ENCODE measurements at places on chromosomes 6 and 20. TPM values are rescaled to one million over a fixed set of nuclear protein-coding genes. Genes with fewer than 3 reads are reported as not detected.

ACTL10 gene
- 2.8 TPM for total RNA-seq

DNA sequence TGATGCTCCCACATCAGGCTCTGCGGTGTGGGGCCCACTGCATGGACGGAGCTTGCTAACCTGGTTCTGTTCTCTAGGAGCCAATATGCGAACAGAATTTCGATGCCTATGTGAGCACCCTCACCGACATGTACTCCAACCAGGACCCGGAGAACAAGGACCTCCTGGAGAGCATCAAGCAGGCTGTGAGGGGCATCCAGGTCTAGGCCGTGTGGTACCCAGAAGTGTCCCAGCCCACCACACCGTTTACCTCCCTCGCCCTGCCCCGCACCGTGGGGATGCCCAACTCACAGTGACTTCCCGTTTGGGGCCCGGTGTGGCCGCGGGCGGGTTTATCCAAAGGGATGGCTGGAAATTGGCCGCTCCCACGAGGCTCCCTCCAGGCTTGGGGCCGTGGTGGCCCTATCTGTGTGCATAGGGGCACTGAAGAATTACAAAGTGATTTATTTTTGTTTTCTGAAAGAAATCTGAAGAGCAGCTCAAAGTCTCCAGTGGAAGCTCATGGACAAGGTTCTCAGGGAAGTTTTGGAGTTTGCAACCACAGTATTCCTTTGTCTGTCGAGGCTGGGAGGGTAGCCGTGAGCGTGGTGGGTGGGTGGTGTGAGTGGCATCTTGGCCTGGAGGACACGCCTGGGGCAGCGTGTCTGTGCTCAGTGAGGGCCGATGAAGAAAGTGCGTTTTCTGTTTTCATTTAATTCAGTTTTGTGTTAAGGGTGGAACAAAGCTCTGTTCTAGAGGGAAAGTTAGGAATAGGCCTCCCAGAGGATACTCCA, 15.1 kb upstream of the PCMTD2 start:
- DNase-seq: no peak

- peak; percentile 83 for DNase-seq
These were observed 15.1 kb downstream of the GLYATL3 start for GRCh38 chr6:49514571-49515484.

CALHM5 gene
- total RNA-seq: not detected

DNA sequence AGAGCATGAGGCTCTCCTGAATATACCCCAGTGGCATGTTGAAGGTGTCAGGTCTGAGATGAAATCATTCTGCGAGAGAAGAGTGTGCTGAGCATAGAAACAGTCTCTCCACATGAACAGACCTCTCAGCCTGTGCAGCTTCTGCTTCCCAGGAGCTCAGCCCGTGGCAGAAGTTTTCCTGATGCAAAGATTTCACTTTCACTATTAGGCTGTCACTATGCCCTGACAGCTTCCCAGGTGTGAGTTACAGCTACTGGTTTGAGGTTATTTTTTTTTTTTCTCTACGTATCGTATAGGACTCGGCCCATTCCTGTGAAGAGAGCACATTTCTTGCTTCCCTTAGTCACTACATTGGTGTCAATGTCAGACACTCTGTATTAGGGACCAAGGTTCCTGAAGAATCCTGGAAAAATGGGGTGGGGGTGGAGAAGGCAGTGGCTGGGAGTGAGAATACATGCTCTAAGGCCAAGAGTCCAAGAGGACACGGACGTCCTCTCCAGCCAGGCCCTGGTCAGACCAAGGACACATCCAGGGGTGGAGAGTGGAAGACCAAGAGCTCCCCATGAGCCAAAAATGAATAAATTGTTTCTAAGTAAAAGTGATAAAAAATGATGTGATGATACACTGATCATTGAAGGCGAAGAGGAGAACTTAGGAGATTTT, 121.2 kb upstream of the AKAP12 start:
- DNase-seq: no peak

KHDC1L gene
- total RNA-seq: 0.80 TPM
